Stimulated activated CD4-positive, alpha-beta T cell treated with anti-CD3 and anti-CD28 coated beads, Interleukin-15, amount 100 ng/mL, for 1 hour (primary cell): ENCODE measurements at places on chromosomes 5 and 9.

- no peak for DNase-seq
Observed at GRCh38 chr5:127001621-127002296, 28.6 kb downstream of the MARCHF3 start.

DNA sequence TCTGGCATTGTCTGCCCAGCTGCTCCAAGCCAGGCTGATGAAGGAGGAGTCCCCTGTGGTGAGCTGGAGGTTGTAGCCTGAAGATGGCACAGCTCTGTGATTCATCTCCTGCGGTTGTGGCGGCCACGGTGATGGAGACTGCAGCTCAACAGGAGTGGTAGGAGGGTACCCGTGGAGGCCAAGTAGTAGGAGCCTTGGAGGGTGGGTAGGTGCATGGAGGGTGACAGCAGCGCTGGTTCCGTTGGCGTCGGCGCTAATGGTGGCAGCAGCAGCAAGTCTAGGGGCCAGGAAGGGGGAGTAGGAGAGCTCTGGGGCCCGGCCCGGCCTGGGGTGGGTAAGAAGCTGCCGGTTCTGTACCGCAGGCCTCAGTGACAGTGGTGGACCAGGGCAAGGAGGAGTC is 22.4 kb upstream of the TRIM52 start:
- no peak for DNase-seq

DNA sequence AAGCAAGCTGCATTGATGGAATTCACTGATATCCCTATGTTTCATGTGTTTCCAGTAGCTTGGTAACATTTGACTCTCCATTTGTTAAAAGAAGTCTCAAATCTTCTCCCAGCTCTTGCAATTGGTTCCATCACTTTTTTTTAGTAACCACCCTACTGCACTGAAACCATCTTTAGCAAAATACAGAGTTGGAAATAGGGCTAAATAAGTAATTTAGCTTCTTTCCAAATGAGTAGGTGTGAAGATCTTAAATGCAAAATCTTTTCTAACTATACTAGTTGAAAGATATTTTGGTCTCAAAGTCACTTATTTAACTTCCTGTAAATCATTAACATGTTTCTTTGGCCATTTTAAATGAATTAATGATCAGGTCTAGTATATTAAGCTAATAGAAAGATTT is 138.1 kb downstream of the DIRAS2 start:
- no peak for DNase-seq

GRCh38 chr5:143713047-143714003 is 98.6 kb upstream of the HMHB1 start:
- DNase-seq = no peak

DNA sequence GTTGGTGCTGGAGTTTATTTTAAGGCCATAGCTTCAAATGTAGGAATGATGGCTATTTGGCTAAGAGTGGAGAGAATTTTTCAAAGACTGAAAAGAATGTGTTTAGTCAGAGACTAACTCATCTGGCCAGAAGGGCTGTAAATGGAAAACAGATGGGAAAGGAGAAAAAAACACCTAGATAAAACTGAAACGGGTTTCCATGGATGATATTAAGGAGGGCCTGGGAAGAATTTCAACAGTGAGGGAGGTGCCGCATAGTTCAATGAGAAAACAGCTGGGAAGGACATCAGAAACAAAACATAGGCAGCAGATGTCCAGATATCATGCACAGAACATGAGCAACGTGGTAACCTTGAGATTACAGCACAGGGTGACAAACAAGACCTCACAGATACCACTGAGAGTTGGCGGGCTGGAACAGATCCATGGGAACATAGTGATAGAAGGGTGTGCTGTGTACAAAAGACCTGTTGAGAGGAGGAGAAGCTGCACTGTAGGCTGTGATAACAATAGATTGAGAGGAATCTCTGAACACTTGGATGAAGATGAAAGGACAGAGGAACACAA is 31.2 kb upstream of the RAD23B start:
- no peak for DNase-seq

DNA sequence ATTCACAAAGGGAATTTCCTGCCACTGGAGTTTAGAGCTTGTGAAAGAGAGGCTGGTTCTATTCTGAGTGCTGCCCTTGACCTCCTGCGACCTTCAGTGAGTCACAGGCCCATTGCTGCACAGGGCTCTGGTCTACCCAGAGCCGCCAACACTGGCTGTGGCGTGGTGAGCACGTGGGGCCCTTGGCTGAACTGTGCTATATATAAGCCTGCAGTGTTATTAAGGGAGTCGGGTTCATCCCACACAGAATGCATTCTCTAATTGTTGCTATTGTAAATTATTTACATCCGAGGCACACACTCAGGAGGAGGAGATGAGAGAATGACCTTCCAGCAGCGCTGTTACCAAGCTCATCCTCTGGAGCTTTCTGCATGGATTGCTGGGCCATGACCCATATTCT is 47.1 kb downstream of the BRINP1 start:
- DNase-seq = no peak

- no peak for DNase-seq
Observed at GRCh38 chr9:135591506-135592330, 30.2 kb downstream of the PAEP start.

DNA sequence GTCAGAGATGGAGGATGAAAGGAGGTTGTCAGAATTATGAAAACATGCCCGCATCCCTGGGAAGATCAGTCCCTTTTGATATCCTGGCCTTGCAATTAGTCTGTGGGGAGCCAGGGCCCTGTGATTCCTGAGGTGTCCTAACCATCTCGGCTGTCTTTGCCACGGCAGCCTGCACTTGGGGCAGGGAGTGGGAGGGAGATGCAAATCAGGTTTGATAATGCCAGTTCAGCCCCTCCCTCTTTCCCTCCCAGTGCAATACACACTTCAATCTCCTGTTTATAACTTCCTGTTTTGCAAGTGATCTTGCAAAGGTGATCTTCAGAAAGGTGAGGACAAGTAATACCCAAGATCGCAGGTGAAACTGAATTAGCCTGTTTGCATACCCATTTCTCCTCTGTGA is 114.0 kb upstream of the ALDH1B1 start:
- DNase-seq = no peak

- no peak for DNase-seq
Observed at GRCh38 chr9:113990975-113991471, 87.1 kb downstream of the AMBP start.

DNA sequence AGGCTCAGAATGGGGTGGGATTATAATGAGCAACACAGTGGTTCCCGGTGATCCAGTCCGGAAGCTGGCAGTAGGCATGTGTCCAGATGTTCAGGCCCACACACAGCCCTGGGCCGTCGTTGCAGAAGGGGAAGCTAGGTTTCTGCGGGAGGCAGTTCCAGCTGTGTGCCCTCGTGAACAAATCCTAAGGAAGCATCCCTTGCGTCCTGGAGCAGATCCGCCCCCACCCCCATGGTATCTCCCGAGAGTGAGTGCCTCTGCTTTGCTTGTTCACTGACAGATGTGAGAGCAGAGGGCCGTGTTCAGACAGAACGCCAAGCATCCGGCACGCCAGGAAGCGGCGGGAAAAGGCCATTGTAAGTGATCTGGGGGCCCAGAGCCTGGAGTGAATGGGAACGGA is 104.8 kb downstream of the PDE6A start:
- DNase-seq = no peak

DNA sequence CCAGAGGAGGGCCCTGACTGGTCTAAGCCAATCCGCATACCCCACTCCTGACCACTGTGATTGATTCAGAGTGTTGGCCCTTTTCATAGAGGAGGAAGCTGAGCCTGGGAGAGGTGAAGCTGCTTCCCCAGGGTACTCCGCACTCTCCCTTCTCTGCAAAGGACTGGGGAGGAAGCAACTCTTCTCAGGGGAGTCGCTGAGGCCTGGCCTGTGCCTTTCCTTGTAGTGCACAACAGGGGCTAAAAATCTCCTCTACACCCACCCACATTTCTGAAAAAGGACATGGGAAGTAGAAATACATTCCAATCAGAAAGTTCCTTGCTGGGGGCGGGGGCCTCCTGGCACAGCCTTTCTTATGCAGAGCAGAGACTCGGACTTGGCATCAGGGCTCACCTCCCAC is 22.2 kb downstream of the AK8 start:
- no peak for DNase-seq

DNA sequence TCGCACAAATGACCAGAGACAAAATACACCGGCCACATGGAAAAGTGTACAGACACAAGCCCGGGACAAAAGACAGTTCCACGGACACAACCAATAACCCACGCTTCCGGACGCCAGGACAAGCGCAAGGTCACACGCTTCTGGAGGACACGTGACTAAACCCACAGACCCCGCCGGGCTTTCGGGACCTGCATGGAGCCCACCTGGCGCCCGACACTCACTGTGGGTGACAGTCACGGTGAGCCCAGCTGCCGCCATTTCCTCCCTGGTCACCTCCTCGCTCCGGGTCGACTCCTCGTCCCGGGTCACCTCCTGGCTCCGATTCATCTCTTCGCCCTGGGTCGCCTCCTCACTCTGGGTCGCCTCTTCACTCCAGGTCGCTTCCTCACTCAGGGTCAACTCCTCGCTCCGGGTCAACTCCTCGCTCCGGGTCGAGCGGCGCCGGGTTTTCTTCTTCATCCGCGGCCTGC is 470 bp downstream of the BAG1 start:
- no peak for DNase-seq

DNA sequence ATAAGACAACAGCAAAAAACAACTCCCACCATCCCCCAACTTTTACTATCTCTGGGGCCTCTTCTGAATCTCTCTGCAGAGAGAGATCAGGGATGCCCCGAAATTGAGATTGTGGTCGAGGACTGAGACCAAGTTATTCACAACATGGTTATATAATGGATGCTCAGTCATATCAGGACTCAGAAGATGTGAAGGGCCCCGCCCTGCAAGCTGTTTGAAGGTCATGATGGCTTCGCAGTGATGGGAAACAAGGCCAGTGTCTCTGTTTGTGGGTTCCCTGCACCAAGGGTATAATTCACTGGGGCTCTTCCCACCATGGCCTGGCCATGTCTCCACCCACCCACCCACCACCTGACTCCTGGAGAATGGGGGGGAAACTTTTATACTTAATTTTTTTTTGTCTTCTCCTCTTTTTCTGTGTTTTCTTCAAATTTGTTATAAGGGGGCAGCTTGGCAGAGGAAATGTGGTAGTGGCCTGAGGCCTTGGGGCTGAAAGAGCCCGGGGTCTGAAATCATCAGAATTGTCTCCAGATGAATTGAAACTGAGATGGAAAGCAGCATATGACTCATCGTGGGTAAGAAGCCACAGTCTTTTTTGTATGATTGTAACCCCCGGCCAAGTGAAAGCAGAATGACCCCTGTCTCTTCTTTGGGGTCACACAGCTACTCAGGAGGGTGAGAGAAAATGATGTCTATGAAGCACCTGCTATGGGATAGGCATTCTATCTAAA is 15.0 kb upstream of the TEX48 start:
- DNase-seq = no peak

DNA sequence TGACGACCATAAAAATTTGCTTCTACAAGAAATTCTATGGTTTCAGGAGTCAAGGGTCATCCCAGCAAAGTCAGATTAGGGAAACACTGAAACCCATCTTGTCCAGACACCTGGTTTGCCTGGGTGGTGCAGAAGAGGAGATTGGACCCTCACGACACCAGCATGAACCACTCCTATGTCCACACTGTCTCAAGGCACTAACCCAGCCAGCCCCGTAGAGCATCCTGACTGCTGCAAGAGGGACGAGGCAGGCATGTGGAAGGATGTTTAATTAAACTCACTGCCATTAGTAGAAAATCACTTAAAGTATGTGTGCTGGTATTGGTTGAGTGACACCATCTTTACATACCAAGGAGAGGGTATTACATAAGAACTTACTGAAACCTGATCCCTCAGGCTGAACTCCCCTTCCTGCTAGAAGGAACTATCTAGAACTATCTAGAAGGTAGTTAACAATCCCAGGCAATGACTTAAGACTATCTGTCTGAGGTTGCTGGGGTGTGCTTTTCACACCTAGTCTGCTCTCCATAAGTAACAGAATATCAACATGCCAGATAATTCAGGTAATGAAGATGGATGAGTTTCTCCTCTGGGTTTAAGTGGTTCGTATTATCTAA is 93.6 kb downstream of the SEMA6A start:
- DNase-seq = no peak

DNA sequence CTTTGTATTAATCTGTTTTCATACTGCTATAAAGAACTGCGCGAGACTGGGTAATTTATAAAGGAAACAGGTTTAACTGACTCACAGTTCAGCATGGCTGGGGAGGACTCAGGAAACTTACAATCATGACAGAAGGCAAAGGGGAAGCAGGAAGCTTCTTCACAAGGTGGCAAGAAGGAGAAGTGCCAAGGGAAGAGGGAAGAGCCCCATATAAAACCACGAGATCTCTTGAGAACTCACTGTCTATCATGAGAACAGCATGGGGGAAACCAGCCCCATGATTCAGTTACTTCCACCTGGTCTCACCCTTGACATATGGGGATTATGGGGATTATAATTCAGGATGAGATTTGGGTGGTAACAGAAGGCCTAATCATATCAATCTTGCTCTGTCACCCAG is 60.9 kb upstream of the CHD1 start:
- no peak for DNase-seq

DNA sequence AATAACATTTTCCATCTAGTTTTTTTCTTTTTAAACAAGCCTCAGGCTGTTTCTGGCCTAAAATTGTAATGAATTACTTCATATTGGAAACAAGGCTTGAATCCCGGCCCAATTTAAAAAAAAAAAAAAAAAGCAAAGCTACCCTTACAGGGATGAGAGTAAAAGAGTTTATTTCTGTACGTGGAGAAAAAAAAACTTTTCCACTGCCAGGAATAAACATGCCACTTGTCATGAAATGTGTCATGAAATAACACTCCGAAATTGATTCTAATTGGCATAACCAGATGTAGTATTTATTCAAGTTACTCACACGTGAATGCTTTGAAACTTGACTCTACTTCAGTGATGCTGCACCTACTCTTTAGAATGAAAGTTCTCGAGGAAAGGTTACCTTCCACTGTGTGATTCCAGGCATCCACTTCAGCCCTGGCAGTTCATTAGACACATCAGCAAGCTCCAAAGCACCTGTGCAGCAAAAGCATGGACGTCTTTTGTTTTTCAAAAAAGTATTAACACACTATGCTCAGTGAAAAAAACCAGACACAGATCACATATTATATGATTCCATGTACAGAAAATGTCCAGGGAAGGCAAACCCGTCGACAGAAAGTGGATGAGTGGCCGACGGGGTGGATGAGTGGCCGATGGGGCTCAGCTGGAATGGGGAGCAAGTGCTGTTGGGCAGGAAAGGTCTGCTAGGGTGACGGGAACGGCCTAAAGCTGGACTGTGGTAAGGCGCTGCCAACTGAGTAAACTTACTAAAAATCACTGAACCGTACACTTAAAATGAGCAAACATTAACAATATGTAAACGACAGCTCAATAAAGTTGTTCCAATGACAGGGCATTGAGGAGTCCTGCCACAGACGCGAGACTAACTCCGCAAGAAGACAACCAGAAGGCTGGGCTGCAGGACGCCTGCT is 21.2 kb downstream of the NSUN2 start:
- no peak for DNase-seq

- DNase-seq = no peak
Observed at GRCh38 chr5:145551714-145552113, 283.4 kb downstream of the PRELID2 start.

GRCh38 chr5:113378514-113378913 is 56.3 kb downstream of the TSSK1B start:
- DNase-seq = no peak
